Activated naive CD4-positive, alpha-beta T cell (primary cell): ENCODE measurements at places on chromosomes 5 and 9.

- no peak for DNase-seq
Observed at GRCh38 chr9:6759185-6759977, 1.6 kb downstream of the KDM4C start.

DNA sequence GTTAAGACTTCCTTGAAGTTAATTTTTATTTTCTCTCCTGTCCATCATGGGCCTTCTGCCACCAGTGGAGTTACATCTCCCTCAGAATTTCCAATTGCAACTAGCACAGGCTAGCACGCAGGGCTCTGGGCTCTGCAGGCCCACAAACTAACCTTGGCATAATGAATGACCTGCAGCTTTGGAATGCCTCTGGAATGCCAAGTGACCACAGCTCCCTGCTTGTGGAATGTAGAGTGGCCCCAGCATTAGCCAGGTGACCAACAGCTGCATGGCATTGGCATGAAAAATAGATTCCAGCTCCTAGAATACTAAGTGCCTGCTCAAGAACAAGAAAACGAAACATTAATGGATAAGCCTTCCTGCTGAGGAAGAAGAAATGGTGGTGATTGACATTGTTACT is 726.1 kb downstream of the BRINP1 start:
- no peak for DNase-seq

DNA sequence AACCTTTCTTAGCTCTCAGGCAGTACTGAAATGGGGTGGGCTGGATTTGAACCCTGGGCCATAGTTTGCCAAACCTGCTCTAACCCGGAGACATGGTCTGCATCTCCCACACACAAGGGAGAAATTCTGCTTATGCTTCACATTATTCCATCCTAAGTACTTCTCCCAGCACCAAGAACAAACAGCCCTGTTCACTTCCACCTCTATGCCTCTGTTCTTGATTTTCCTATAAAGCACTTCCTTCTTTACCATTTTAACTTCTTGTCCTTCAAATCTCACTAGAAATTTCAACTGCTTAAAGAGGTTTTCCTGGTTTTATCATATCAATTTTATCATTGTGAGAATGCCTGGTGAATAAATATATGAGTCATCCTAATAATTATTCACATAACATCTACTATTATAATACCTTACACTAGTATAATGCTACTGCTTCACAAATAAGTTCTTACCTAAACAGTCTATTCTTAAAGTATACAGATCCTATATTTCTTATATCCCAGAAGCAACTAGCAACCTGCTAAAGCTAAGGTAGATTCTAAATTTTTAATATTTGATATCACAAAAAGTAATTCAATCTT is 12.7 kb downstream of the FEM1C start:
- DNase-seq = no peak

- no peak for DNase-seq
Observed at GRCh38 chr5:179413086-179413690, 67.9 kb upstream of the ADAMTS2 start.

GRCh38 chr9:130680836-130681768 is 12.5 kb upstream of the EXOSC2 start:
- DNase-seq = no peak

GRCh38 chr5:129465776-129466344 is 5.8 kb downstream of the ADAMTS19 start:
- no peak for DNase-seq

GRCh38 chr9:126719618-126720031 is 85.2 kb upstream of the ZBTB43 start:
- peak; percentile 77 for DNase-seq

DNA sequence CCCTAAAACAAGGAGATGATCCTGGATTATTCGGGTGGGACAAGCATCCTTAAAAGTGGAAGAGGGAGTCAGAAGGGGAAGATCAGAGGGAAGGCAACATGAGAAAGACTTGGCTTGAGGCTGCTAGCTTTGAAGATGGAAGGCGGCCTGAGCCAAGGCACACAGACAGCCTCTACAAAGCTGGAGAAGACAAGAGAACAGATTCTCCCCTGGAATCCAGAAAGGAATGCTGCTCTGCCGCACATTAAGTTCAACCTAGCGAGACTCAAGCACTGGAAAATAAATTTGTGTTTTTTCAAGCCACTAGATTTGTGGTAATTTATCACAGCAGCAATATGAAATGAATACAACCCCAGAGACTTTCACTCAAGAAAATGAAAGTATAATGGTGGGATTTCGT is 17.9 kb downstream of the SLC36A3 start:
- DNase-seq = no peak

GRCh38 chr5:112574536-112574935 is 155.5 kb upstream of the EPB41L4A start:
- no peak for DNase-seq

GRCh38 chr5:6833406-6833805 is 120.2 kb downstream of the TENT4A start:
- no peak for DNase-seq

- DNase-seq = no peak
Observed at GRCh38 chr5:134020188-134020587, 15.4 kb upstream of the VDAC1 start.

GRCh38 chr5:171115519-171115918 is 193.5 kb upstream of the TLX3 start:
- no peak for DNase-seq

GRCh38 chr9:19009391-19009965 is 23.5 kb downstream of the SAXO1 start:
- DNase-seq = no peak

- DNase-seq = no peak
Observed at GRCh38 chr9:104802110-104802509, 38.2 kb downstream of the NIPSNAP3B start.

GRCh38 chr9:129568560-129569501 is 52.1 kb downstream of the C9orf50 start:
- no peak for DNase-seq

DNA sequence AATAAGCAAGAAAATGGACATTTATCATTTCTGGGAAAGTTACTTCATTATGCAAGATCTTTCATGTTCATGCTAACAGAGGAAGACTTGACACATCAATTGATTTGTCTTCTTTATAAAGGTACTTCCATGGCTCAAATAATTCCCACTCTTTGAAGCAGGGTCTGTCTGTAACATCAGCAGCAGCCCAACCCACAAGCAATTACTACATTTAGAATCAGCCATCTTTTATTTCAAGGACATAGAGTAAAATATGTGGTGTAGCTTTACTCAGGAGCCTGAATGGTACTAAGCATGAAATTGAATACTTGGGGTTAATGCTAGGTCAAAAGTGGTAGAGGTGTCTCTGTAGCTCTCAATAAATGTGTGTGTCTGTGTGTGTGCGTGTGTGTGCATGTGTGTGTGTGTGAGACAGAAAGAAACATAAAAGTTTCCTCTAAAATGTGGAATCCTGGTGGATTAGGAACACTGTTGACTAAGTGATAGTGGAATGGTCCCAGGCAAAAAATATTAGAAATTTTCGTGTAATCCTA is 581.1 kb downstream of the CAAP1 start:
- DNase-seq = no peak

GRCh38 chr9:120435091-120435490 is 144.9 kb downstream of the CDK5RAP2 start:
- no peak for DNase-seq
